T1000 (cell line): ENCODE measurements at places on chromosomes 6 and 20.

- DNase-seq, result no peak
Measured at GRCh38 chr6:113076116-113076515, 729.0 kb downstream of the RFPL4B start.

- DNase-seq, result peak; percentile 54
Measured at GRCh38 chr6:142885182-142885867, 59.7 kb downstream of the HIVEP2 start.

GRCh38 chr6:13278991-13279390, 49.3 kb downstream of the TBC1D7 start:
- no peak for DNase-seq

GRCh38 chr6:169445227-169445626, 191.6 kb upstream of the THBS2 start:
- DNase-seq, result no peak

DNA sequence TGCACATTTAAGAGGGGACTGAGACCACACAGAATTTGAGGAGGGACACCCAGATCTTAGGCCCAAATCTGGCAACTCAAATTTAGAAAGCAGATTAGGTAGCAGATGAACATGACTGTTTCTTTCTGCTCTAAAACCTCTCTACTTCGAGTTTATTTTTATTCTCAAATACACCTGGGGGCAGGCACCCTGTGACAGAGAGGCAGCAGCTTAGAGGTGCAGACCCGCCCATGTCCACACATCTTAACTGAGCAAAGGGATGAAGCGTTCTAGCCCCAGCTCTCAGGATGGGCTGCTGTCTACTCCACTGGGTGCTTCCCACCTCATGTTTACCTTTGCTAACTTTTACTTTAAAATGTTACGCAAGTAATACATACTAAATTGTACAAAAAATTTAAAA, 125.0 kb downstream of the SLC23A2 start:
- no peak for DNase-seq

DNA sequence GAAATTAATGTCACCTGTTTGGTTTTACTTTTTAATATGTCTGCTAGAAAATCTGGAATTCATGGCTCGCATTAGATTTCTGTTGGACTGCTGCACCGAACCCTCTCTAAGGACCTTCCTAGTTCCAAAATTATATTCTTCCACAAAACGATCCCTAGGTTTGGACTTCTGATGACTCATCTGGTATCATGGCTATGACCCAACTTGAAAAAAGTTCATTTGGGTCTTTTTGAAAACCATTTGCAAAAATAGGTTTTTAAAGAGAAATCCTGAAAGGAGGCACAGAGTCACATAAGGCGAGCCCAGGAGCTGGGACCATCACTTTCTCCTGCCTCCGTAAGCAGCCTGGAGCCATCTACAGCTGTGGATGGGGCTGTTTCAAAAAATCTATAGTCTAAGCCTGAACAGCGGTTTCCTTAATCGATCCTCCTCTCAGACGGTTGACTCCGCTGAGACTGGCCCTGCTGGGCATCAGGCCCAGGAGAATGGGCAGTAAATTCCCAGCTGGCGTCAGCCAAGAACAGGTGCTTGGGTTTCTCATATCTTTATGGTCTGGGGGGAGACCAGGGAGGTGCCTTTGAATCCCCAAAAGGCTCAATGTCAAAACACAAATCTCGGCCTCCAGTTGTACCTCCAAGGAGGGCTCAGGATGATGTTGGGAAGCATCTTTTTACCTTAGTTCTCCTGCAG, 44.6 kb downstream of the SLC24A3 start:
- DNase-seq, result no peak

- no peak for DNase-seq
Measured at GRCh38 chr6:137121401-137121997, 51.9 kb downstream of the IL22RA2 start.

- DNase-seq, result no peak
Measured at GRCh38 chr20:32149566-32150170, 40.2 kb downstream of the TM9SF4 start.

- DNase-seq, result no peak
Measured at GRCh38 chr6:85493389-85493788, 43.5 kb downstream of the NT5E start.

DNA sequence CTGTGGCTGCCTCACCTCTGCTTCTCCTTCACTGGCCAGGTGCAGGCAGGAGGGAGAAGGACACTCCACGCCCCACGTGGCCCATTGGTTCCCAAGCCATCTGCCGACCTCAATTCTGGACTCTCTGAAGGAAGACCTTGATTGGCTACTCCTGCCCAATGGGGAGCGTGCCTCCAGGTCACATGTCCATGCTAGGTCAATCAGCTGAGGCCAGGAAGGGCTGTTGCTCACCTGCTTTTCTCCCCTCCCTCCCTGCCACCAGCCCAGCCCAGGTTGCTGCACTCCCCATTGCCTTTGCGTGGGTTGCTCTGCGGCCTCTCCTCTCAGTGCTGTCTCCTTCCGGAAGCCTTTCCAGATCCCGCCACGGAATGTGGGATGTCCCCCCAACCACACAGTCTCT, 21.9 kb upstream of the CDH4 start:
- DNase-seq, result no peak

- DNase-seq, result no peak
Measured at GRCh38 chr6:123529843-123530242, 106.9 kb downstream of the TRDN start.

DNA sequence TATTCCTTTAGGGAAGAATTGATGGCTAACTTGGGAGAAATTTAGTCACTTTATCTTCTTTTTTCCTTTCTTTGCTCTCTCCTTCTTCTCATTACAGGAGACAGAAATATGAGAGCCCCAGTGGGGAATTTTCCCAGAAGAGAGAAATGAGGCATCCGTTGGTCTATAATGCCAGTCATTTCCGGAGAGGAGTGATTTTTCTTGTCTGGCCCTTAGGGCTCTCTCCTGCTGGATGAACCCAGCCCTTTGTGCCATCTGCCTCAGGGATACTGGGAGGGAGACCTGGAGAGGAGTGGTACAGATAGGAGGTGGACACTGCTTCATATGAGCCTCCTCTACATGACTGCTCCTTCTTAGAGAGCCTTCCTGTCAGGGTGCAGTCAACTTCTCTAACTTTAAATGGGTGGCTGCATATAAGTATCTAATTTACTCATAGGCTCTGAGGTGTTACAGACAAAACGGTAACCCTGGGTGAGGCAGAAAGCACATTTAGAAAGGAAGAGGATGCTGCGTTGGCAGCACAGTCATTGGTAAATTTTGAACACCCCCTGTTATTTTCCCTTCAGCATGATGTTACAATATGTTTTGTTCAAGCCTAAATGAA, 21.9 kb downstream of the RIMS1 start:
- no peak for DNase-seq

GRCh38 chr6:142900227-142900971, 44.6 kb downstream of the HIVEP2 start:
- no peak for DNase-seq

- DNase-seq, result no peak
Measured at GRCh38 chr6:108176281-108177089, 10.7 kb downstream of the NR2E1 start.

DNA sequence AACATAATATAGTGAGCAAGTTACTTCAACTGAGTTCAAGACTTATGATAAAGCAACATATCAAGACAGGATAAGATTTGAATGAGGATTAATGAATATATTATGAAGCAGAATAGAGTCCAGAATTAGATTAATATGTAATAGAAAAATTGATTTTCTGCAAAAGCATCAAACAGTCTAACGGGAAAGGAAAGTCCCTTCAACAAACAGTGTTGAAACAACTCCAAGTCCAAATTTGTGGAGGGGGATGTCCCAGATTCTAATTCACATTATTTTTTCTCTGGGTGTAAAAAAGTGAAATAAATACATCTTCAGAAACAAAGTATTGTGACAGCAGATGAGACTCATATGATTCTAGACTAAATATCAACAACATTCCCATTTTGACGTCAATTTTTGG, 289.7 kb downstream of the C6orf118 start:
- DNase-seq, result no peak

DNA sequence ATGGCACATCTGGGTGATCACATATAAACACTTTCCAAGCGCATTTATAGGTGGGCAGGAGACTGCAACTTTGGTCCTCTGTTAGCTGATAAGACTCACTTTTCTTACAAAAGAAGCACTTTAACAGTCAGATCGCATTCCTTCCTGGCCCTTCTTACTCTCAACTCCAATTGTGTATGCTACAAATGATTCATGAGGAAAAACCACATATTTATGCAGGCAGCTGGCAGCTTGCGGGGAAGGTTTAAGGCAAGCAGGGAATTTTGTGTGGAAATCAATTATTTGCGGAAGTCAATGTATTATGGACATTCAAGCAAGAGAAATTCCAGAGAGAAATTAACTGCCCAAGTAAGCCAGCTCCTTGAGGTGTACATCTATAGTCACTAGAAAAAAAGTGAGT, 194.0 kb downstream of the PKHD1 start:
- no peak for DNase-seq

DNA sequence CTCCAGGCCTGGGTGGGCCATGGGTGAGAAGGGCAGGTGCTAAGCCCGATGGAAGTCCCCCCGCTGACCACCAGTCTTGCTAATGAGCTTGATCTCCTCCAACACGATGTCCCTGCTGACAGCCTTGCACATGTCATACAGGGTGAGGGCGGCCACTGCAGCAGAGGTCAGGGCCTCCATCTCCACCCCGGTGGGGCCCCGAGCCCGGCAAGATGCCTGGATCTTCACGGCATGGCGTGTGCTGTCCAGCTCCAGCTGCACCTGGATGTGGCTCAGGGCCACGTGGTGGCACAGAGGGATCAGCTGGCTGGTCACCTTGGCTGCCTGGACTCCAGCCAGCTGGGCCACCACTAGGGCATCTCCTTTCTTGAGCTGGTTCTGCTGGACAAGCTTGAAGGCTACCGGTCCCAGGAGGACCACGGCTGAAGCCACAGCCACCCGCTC, 27.9 kb downstream of the MOCS1 start:
- DNase-seq, result no peak

DNA sequence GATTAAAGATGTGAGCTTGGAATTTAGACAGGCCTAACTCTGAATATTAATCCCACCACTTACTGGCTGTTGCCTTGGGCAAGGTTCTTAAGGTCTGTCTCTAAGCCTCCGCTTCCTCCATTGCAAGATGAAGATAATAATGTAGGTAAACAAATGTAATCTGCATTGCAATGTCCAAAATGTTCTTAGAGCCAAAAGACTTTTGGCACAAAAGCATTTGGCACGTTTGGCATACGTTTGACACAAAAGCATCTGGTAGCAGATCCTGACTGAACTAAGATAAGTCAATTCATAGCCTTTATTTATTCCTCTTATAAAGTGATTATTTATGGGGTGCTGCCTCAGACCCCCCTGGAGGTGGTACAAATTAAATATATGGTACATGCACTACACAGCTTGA, 229.9 kb upstream of the STXBP5 start:
- no peak for DNase-seq

GRCh38 chr6:159582736-159583135, 110.3 kb downstream of the SOD2 start:
- no peak for DNase-seq

DNA sequence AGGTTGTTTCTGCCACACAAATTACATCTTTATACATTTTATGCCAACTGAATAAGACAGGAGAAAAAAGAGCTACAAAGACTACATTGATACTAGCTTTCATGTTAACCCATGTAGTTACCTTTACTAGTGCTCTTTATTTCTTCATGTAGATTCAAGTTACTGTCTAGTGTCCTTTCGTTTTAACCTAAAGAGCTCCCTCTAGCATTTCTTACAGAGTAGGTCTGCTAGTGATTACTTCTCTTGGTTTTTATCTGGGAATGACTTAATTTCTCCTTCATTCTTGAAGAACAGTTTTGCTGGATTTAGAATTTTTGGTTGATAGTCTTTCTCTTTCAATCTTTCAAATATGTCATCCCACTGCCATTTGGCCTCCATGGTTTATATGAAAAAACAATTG, 21.2 kb upstream of the NOP56 start:
- no peak for DNase-seq

DNA sequence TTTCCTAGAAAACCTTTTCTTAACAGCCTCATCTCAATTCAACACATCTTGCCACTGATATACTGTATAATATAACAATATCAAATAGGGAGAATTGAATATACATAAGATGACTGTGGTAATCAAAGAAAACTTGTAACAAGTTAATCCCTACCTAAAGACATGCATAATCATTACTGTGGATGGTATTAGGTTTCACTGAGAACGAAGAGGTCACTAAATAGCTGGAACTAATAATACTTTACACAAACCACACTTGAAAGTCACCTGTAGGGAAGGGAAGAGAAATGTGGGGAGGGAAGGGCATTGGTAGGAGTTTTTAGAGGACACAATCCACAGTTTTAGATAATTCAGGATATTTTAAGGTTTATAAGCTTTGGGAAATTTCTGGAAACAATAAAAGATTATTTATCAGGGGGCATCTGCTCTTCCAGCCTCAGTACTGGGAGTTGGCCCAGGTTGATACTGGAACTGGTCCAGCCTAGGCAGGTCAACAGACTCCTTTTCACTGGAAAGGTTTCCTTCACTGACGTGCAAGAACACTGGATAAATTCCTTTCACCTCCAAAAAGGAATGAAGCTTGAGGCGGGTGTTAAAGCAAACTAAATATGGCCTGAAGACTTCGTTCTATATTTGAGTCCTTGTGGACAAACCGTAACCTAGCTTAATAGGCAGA, 44.0 kb downstream of the MAP7 start:
- DNase-seq, result no peak

DNA sequence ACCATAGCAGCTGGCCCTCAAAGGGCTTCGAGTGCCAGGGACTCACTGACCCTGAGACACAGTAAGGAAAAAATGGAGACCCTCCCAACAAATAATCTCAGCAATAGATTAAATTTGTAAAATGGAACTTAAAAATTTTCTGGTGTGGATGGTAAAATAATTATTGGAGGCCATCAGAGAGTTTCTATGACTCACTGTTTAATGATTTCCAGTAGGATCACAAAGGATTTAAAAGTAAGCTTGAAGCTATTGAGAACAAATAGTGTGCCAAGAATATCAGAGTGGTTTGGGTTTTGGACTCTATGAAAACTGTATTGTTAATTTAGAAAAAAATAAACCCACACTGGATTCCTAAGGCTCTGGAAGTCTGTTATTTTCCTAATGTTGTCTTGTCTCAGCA, 115.2 kb upstream of the AKIRIN2 start:
- no peak for DNase-seq

- DNase-seq, result no peak
Measured at GRCh38 chr6:134739299-134740026, 210.4 kb downstream of the ALDH8A1 start.
